ENCODE measurements at places on chromosomes 1 and 21. TPM values are rescaled to one million over a fixed set of nuclear protein-coding genes. Genes with fewer than 3 reads are reported as not detected.

LAPTM5 gene
- total RNA-seq: 424 TPM

VAMP3 gene
- total RNA-seq: 129 TPM

FCER1A gene
- 13.3 TPM for total RNA-seq

IGSF3 gene
- 20.1 TPM for total RNA-seq

BRDT gene
- total RNA-seq: not detected

DENND2C gene
- 2.3 TPM for total RNA-seq

ZC3H12A gene
- 22.9 TPM for total RNA-seq

All from upper lobe of right lung (tissue), 1 donor.